ENCODE measurements at places on chromosomes 12 and 14. TPM values are rescaled to one million over a fixed set of nuclear protein-coding genes. Genes with fewer than 3 reads are reported as not detected.

The KRT86 gene
- total RNA-seq: 0.37 TPM

The SYNDIG1L gene
- total RNA-seq: not detected

The TMEM52B gene
- 1.1 TPM for total RNA-seq

The PTCSC3 gene
- total RNA-seq: not detected

The LHX5 gene
- not detected for total RNA-seq

The ATF7 gene
- 33.6 TPM for total RNA-seq

The CEP83 gene
- 15.7 TPM for total RNA-seq

The DNAJC22 gene
- 6.3 TPM for total RNA-seq

The CLEC14A gene
- not detected for total RNA-seq

The SLCO1B3 gene
- total RNA-seq: not detected

The RNASE7 gene
- total RNA-seq: not detected

The IAPP gene
- not detected for total RNA-seq

The NELL2 gene
- total RNA-seq: not detected

The GMFB gene
- 86.2 TPM for total RNA-seq

The CACNA2D4 gene
- total RNA-seq: not detected
